ENCODE measurements at places on chromosomes 6 and 20.

DNA sequence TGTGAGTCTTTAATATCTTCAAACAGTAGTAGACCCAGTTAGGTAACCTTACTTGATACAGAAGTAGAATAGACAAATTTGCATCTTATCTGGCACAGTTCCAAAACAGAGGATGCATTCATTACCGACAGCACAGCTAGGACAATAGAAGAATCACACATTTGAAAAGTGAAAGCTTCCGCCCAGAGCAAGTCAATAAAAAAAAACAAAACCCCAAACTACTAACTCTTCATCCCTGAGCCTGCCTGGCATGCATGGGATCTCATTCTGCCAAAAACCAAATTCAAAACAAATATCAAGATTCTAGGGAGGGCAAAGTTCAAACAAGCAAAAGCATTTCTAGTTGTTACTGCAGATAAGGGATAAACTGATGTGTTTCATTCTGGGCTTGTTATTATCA, 235.4 kb downstream of the BTBD9 start:
- no peak for DNase-seq

DNA sequence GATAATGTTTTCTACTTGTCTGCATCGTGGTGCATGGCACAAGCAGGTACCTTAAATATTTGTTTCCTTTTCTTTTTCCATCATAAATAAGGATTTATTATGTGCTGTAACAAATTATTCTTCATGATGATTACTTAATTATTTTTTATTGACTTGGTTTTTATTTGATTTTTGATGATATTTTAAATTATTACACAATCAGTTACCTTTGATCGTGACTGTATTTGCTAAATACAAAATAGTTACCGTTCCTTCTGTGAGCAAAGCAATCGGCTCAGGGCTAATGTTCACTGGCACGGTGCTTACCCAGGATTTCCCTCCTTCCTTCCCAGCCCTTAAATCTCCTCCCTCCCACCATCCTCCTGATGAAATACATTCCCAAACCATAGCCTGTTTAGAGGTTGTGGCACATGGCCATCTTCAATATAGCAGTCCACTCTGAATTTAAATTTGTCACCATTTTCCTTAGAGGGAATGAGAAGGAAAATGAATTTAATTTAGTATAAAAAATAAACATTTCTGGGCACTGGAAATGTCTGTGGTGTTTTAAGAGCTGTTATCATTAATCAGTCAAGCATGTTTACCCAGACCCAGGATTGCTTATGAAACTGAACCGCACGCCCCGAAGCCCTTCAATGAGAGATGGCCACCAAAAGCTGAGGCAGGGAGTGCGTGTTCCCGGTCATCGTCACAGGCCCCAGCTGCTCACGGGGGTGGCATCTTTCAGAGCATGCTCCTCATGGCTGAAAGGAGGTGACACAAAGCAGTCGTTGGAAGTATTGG, 23.0 kb upstream of the EXOC2 start:
- DNase-seq = no peak

DNA sequence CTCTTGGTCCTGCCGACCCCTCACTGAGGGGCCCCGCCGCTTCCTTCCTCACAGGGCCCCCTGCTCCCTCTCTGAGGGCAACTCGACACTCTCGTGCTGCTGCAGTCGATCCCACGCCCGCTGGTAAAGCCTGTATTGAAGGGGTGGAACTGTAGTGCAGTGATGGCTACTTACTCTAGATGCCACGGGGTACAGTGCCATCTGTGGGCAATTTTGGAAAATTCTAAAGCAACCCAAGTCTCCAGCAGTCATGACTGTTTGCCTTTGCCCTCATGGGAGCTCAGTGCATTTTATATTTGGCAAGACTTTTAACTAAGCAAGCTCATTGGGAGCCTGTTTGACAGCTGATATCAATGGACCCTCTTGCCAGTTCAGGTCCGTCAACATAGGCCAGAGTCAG, 6.5 kb upstream of the C6orf136 start:
- no peak for DNase-seq

GRCh38 chr20:33612001-33612400, 50.1 kb upstream of the C20orf144 start:
- no peak for DNase-seq

DNA sequence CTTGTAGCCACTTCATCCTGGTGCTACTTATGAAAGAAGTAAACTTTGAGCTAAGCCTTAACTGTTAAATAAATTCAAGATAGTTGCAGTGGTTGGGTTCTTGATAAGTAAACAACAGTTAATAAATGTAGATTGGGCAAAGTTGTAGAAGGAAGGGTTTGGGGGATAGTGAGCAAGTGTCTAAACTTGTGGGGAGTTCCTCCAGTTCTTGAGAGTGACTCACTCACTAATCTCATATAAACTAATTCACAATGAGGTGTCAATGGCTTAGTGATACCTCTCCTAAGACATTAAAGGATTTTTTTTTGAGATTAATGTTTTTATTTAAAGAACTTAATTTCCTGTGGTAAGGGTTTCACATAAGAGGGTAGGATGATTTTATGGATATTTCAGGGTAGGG, 507.4 kb downstream of the BMP2 start:
- DNase-seq = no peak

DNA sequence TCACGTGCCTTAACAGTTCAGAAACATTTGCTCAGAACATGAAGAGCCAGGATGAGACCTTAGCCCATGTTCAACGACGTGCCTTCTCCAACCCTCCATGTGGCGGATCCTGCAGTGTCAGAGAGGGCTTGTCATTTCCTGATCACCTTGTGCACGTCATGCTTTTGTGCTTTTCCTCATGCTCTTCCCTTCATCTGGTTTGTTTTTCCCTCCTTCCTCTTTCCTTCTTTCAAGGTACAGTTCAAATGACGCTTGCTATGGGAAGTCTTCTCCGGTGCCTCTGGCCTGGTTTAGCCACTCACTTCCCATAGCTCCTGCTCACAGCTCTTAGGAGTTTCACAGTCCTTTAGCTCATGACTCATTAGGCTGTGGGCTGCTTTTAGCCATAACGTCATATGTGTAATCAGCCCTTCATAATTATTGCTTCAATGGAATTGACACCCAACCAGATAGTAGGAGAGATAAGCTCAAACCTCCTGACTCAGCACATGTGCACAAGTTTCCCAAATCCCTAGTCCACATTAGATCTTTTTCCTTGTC, 102.7 kb upstream of the CNKSR3 start:
- DNase-seq = no peak

- no peak for DNase-seq
Measured at GRCh38 chr20:19562426-19562825, 195.6 kb upstream of the RIN2 start.

- DNase-seq = no peak
Measured at GRCh38 chr6:37068356-37069270, 63.2 kb downstream of the FGD2 start.

GRCh38 chr20:20224806-20225205, 143.1 kb upstream of the INSM1 start:
- DNase-seq = no peak

DNA sequence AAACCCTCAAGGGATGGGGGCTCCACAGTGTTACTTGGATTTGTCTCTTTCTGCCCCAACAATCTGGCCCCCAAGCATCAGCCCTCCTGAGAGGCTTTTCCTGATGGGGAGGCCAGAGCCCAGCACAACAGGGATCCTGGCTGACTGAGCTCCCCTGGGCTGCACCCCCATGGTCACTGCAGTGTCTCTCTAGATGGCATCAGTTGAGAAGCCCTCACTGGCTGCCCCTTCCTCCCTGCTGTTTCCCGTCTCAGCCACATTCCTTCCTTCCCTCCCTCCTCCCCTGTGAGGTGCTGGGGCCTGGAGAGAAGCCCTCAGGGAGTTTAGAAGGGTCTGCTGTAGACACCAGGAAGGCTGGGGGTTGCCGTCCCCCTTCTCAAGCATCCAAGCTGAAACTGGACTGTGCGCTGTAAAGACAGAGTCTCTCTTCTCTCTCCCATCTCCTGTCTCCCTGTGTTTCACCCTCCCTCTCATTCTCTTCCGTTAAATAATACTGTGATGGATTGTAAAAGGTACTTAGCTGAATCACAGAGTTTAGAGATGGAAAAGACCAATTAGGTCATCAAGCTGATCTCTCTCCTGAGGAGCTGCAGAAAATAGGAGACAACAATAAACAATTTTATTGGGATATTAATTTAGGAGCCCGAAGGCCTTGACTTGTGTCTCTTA, 29.7 kb downstream of the SAYSD1 start:
- DNase-seq = no peak

GRCh38 chr20:58092871-58093270, 135.6 kb downstream of the ANKRD60 start:
- no peak for DNase-seq

DNA sequence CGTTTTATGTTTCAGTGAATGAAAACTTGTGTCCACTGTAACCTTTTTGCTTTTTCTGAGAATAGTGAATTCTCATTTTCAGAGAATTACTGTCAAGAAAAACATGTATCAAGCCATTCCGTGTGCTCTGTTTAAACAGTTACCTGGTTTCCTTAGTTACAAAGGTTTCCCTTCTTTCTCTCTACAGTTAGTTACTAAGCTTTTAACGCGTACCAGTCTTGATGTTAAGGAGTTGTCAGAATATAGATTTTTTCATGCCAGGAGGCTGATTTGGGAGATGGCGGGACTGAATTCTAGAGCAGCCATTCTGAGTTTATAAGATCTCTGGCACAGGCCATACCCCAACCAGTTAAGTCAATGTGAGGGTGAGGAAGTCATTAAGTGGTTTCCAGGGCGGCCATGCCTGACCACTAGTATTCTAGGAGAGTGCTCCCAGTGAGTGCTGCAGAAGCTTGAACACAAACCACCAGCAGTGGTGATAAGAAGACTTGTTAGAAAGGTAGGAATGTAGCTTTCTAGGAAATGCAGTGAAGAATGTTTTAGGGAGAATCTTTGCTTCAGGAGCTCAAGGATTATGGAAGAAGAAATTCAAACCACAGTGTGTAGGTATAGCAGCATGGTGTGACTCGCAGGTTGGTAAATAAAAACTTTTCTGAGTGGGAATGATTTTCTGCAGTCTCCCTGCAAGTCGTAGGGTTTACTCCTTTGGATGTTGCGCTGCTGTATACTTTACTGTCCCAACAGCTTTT, 112.9 kb downstream of the JARID2 start:
- DNase-seq = no peak

- no peak for DNase-seq
Measured at GRCh38 chr20:51169813-51170212, 146.9 kb upstream of the KCNG1 start.

DNA sequence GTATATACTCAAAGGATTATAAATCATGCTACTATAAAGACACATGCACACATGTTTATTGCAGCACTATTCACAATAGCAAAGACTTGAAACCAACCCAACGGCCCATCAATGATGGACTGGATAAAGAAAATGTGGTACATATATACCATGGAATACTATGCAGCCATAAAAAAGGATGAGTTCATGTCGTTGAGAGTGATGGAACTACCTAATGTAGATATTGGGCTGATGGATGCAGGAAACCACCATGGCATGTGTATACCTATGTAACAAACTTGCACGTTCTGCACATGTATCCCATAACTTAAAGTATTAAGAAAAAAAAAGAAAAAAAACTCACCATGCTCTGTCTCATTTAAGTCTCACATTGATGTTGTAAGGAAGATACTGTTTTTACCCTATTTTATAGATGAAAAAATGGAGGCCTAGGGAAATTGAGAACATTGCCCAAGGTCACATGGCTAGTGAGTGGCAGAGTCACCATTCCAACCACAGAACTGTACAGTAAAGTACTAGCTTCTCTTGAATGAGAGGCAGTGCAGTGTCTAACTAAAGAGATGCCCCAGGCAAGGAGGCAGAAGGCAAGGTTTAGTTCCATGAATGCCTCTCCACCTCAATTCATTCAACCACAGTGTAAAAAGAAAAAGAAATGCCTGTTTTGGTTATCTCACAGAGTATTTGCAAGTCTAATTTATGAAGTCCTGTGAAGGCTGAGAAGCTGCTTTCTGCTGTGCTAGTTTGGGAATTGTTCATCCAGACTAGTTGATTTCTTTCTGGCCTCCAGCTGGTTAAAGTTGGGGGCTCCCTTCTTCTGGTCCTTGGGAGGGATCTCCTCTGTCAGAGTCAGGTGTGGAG, 68.2 kb downstream of the FIG4 start:
- DNase-seq = no peak

DNA sequence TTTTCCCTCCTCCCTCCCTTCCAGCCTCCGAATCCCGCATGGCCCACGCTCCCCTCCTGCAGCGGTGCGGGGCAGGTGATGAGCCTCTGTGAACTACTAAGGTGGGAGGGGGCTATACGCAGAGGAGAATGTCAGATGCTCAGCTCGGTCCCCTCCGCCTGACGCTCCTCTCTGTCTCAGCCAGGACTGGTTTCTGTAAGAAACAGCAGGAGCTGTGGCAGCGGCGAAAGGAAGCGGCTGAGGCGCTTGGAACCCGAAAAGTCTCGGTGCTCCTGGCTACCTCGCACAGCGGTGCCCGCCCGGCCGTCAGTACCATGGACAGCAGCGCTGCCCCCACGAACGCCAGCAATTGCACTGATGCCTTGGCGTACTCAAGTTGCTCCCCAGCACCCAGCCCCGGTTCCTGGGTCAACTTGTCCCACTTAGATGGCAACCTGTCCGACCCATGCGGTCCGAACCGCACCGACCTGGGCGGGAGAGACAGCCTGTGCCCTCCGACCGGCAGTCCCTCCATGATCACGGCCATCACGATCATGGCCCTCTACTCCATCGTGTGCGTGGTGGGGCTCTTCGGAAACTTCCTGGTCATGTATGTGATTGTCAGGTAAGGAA, at the start of gene OPRM1:
TSS of gene OPRM1 (plus strand) at position 10 of the 612 bp plus-strand sequence. CDS start at position 315, 305 bp downstream.
- DNase-seq = peak; percentile 65

GRCh38 chr6:148345578-148345977, 2.9 kb downstream of the SASH1 start:
- DNase-seq = no peak

DNA sequence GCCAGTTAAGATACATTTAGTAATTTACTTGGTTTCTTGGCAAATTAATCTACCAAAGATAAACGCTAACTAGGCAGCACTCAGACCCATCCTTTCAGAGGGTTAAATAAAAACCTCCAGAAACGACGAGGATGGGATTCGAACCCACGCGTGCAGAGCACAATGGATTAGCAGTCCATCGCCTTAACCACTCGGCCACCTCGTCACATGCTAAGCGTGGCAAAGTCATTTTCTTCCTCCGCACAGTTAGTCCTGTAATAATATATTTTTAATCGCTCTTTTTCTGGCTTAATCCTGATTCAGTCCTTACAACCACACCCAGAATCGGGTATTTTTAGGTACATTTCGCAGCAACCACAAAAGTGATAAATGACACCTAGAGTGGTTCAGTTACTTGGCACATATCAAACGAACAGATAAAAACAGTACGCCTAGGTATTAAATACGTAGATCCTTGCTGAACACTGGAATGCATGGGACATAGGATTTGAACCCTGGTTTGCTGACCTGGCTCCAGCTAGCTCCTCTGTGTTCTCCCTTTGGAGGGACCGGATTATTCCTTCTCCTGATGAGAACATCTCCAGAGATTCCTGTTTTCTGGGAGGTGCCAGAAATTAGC, 71.6 kb downstream of the GPX5 start:
- DNase-seq = no peak

GRCh38 chr6:33904050-33904746, 100.4 kb upstream of the MLN start:
- peak; percentile 83 for DNase-seq

- no peak for DNase-seq
Measured at GRCh38 chr6:153099636-153100035, 31.4 kb downstream of the RGS17 start.

- no peak for DNase-seq
Measured at GRCh38 chr20:23879811-23880374, 345 bp upstream of the CST5 start.

GRCh38 chr6:90953405-90954161, 366.7 kb upstream of the MAP3K7 start:
- DNase-seq = no peak

- DNase-seq = no peak
Measured at GRCh38 chr6:41625442-41625841, 12.8 kb upstream of the MDFI start.

Measured in activated effector memory CD4-positive, alpha-beta T cell treated with anti-CD3 and anti-CD28 coated beads, Interleukin-2, amount 50 U/mL, for 16 hours (primary cell).